Activated CD4-positive, alpha-beta T cell treated with anti-CD3 and anti-CD28 coated beads, Interleukin-2, Interleukin-6, amounts not matched to agents 100 ng/mL and 50 ng/mL, durations not matched to agents 16 hours and 8 hours (primary cell): ENCODE measurements at places on chromosomes 7 and 10.

GRCh38 chr7:69228212-69228811 is 370.0 kb upstream of the AUTS2 start:
- no peak for DNase-seq

- DNase-seq: peak; percentile 53
These were observed 28.9 kb upstream of the INHBA start for GRCh38 chr7:41731493-41732435.

DNA sequence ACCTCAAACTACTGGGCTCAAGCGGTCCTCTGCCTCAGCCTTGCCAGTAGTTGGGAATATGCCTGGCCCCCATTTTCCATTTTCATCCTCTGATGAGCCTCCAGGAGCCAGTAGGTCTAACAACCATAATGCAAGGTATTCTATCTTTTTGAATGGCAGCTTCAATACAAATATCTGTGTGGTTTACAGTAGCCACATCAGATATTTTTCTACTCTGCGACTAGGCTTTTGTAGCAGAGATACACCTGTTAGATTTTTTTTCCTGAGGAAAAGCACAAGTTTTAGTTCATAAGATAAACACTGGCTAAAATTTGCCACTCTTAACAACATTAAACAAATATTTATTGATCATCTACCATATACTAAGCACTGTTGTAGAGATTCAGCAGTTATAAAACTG is 3.9 kb upstream of the GLCCI1 start:
- DNase-seq: no peak

DNA sequence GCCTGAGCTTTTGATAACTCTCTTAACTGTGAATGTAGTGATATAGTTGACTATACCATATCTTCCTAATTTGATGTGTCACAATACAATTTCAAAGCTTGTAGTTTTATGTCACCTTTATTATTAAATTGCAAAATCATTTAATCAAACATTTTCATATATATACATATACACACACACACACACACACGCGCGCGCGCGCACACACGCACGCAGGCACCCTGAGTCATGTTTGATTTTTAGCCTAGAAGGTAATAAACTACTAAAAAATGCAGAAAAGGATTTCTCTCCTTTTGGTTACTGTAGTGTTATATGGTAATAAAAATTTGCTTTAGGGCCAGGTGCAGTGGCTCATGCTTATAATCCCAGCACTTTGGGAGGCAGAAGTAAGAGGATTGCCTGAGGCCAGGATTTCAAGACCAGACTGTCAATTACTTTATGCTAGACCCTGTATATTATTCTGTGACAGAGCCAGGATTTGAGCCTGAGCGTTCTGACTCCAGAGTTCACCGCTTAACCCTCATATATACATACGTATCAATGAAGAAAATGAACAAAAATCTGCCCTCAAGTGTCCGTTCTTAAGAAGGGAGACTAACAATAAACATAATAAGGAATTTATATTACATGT is 89.6 kb downstream of the PODXL start:
- no peak for DNase-seq

- peak; percentile 63 for DNase-seq
These were observed 82.4 kb downstream of the SRPK2 start for GRCh38 chr7:105306298-105306748.

- no peak for DNase-seq
These were observed 759 bp downstream of the DNAJB12 start for GRCh38 chr10:72353965-72354355.

DNA sequence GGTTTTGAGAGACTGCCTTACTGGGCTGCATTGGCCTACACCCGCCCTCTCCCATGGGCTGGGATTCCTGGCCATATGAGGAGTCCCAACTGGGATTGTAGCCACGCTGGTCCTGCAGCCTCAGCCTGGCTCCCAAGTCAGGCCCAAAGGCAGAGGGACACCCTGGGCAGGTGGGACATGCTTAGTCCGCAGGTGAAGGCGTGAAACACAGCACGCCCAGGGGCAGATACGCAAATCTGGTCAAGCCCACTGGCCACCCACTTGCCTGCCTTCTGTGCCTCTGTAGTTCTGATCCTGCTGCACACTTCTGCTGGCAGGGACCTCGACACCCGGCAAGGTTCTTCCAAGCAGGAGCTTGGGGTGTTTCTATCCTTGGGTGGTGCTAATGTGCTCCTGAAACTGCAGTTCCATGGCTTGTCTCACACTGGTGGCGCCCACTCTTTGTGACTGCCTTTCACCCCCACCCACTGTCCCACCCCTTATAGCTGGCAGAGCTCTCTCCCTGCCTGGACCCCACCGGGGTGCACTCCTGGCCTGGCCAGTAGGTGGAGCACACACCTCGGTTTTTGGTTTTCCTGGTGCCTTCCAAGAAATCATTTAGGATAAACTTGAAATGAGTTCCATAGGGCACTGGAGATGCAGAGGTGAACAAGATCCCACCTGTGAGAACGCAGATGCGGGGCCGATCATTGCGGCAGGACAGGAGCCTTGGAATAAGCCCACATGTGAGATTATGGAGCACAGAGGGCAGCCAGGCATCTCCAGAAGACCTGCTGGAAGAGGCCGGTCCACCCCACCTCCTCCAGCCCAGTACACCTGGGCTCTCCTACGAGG is 47.9 kb downstream of the MKI67 start:
- DNase-seq: peak; percentile 41

- no peak for DNase-seq
These were observed 249.8 kb downstream of the TRIL start for GRCh38 chr7:28708033-28708951.

DNA sequence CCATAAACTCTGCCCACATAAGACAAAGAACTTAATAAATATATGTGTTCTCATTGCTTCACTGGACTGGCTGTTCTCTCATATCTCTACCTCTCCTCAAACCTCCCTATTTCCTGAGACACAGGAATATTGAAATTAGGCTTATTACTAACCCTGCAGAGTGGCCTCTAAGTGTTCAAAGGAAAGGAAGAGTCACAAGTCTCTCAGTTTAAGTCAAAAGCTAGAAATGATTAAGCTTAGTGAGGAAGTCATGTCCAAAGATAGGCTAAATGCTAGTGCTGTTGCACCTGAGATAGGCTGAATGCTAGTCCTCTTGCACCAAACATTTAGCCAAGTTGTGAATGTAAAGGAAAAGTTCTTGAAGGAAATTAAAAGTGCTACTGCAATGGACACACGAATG is 41.1 kb downstream of the GNAI1 start:
- peak; percentile 52 for DNase-seq

DNA sequence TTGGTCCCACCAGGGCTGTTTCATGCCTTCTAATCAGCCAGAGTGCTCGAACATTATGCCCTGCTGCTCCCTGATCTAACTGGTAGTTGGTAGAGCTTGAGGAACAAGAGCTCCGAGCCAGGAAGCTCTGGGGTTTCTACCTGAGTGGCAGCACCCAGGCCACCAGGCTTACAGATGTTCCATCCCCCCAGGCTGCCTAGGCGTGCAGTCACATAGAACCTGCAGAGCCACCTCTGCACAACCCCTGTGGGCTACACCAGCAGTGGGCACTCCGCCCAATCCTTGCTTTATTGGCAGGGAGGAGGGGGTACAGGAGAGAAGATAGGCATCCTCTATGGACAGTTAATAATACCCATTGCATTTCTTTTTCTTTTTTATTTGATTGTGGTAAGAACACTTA is 21.8 kb downstream of the MAP3K8 start:
- peak; percentile 33 for DNase-seq

DNA sequence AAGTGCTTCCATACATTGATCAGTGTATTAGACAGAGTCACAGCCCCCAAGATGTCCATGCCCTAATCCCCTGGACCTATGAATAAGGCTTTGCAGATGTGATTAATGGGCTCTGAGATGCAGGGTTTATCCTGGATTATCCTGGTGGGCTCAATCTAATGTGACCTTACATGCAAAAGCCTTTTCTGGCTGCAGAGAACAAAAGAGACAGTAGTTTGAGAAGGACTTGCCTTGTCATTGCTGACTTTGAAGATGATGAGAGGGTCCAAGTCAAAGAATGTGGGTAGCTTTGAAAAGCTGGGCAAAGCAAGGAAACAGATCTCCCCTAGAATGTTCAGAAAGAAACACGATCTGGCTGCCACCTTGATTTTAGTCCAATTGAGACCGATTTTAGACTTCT is 238.7 kb downstream of the CCSER2 start:
- DNase-seq: no peak

DNA sequence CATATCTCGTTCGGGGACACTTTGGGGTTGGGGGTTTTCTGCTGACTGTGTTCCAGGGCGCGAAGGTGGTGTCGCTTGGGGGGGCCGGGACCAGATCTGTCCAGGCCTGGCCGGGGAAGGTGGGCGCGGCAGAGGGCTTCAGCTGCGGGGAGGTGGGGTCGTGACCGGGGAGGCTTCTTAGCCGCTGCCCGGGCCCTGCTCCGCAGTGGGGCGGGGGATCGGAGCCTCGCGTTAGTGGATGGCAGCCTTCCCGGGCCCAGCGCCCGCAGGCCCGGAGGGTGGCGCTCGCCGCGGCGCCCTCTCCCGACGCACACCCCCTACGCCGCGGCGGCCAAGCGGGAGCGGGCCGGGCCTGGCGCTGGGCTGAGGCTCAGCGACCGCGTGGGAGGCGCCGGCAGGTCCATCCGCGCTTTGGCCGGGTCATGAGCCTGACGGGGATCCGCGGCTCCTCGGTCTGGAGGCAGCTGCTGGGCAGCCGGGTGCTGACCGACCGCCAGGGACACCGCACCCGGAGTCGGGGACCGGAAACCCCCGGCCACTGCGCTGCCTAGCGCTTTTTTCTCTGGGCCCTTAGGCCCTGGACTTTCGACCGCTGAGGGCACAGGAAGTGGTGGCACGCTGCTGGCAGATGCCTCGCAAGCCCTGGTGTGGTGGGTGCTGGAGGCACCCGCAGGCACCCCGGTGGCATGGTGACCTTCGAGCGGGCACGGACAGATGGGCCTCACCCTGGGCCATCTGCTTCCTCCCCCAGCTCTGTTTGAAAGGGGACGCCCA is 1.2 kb downstream of the AGAP3 start:
- DNase-seq: peak; percentile 54

- no peak for DNase-seq
These were observed 25.9 kb downstream of the LYZL1 start for GRCh38 chr10:29314726-29315125.

DNA sequence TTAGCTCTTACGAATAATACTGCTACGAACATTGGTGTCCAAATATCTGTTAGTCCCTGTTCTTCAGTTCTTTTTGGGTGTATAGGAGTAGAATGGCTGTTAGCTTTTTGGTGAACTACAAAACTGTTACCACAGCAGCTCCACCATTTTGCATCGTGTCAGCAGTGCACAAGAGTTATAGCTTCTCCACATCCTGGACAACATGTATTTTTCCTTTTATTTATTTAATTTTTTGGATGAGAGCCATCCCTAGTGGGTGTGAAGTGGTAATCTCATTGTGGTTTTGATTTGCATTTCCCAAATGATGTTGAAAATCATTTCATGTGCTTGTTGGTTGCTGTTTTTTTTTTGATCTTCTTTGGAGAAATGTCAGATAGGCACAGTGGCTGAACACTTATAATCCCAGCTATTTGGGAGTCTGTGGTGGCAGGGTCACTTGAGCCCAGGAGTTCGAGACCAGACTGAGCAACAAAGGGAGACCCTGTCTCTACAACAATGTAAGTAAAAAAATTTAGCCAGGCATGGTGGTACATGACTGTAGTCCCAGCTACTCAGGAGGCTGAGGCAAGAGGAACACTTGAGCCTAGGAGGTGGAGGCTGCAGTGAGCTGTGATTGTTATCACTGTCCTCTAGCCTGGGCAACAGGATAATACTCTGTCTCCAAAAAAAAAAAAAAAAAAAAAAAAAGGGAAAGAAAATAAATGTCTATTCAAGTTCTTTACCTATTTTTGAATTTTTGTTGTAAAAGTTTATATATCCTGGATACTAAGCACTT is 31.7 kb downstream of the TRIM24 start:
- no peak for DNase-seq

- DNase-seq: no peak
These were observed 27.7 kb downstream of the CCM2 start for GRCh38 chr7:45027774-45028114.

- DNase-seq: no peak
These were observed 51.1 kb upstream of the ZNF107 start for GRCh38 chr7:64614812-64615211.

- DNase-seq: peak; percentile 54
These were observed 1.8 kb downstream of the RP9 start for GRCh38 chr7:33107136-33108066.

- DNase-seq: no peak
These were observed 8.2 kb downstream of the MTG1 start for GRCh38 chr10:133401981-133402725.

- no peak for DNase-seq
These were observed 9.0 kb downstream of the LSM5 start for GRCh38 chr7:32481176-32481575.

DNA sequence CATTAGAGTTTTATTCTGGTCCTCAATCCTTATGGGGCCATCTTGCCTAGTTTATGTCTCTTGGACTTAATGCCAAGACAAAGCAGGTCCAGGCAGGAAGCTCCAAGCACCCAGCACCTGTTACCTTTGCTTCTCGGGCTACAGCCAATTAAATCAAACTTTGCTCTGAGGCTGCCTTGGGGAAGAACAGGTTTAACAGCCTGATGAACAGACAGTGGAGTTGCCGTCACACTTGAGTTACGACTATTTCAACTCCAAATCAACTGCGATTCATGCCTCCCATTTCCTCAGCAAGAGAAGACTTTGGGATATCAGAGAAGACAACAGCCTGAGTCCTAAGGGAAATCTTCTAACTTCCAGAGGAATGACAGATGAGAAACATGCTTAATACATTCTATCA is 62.2 kb downstream of the XPNPEP1 start:
- DNase-seq: no peak

DNA sequence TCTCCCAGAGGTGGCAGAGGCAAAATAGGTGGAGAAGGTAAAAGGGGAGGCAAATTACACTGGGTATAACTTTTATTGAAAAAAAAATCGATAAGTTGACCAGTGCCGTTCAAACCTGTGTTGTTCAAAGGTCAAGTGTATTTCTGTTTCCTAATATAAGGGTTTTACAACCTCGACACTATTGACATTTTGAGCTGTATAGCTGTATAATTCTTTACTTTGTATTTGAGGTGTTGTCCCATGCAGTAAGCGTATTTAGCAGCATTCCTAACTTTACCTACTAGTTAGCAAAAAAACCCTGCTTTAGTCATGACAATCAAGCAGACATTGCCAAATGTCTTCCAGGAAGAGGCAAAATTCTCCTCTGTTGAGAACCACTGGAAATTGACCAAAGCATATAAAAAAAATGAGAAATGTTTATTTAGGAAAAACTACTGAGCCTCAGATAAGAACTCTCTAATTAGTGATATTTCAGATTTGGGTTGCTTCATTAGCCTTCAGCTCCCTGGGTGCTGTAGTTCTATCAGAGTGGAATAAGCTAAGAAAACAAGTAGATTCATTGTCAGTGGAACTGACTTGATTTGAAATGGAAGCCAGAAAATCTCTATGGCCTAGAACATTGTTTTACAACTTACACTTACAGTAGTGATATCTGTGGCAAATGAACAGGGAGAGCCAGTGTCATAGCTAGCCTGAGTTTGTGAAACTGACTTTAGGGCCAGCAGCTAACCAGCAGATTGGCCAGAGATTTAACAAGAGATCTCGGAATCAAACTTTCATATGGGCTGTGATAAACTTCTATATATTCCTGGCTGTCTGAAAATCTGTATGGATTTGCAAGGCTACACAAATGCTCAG is 331.6 kb downstream of the DGKB start:
- DNase-seq: no peak

GRCh38 chr7:55170335-55171069 is 151.7 kb downstream of the EGFR start:
- DNase-seq: no peak
